ENCODE measurements at places on chromosomes 6 and 20. TPM values are rescaled to one million over a fixed set of nuclear protein-coding genes. Genes with fewer than 3 reads are reported as not detected.
A peak's percentile ranks its signal among the peaks of the same experiment; 100 is the strongest.

- H3K27ac ChIP-seq = no peak overlapping the region
- H3K36me3 ChIP-seq = peaks cover 51% of the 10 kb centered on the region
- no peaks in the 10 kb centered on the region for H3K27me3 ChIP-seq
- H3K4me1 ChIP-seq = no peaks in the 10 kb centered on the region
Observed at GRCh38 chr6:166330612-166331011, 11.7 kb downstream of the SFT2D1 start.

DNA sequence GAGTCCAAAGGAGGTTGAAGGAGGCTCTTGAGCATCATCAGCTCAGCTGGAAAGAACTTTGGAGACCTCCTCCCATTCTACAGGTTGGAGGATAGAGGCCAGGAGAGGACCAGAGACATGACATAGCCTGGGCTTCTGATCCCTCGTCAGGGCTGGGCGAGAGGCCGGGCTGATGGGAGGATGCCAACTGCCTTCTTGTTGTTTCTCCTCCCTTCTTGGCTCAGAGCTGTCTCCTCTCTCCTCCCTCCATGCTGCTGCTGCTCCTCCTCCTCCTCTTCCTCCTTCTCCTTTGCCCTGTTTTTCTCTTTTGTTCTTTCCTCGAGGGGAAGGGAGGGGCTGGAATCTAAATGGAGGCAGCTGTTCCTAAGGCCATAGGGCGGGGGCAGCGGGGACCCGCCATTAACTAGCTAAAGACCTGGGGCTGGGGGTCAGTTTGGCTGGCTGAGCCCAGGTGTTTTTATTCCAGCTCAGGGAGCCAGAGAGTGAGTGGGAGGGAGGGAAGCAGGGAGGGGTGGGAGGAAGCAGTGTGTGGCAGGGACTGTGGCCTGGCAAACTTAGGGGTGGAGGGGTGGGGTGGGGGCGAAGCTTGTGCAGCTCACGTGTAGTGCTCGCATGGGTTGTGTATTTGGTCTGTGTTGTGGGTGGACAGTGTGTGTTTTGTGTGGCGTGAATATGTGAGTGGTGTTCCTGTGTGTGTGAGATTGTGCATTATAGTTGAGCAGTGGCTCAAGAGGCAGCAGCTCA, 84.8 kb downstream of the CD40 start:
- DNase-seq = peak; percentile 47
- no peak overlapping the region for H3K27ac ChIP-seq
- H3K4me1 ChIP-seq = peaks cover 68% of the 10 kb centered on the region

DNA sequence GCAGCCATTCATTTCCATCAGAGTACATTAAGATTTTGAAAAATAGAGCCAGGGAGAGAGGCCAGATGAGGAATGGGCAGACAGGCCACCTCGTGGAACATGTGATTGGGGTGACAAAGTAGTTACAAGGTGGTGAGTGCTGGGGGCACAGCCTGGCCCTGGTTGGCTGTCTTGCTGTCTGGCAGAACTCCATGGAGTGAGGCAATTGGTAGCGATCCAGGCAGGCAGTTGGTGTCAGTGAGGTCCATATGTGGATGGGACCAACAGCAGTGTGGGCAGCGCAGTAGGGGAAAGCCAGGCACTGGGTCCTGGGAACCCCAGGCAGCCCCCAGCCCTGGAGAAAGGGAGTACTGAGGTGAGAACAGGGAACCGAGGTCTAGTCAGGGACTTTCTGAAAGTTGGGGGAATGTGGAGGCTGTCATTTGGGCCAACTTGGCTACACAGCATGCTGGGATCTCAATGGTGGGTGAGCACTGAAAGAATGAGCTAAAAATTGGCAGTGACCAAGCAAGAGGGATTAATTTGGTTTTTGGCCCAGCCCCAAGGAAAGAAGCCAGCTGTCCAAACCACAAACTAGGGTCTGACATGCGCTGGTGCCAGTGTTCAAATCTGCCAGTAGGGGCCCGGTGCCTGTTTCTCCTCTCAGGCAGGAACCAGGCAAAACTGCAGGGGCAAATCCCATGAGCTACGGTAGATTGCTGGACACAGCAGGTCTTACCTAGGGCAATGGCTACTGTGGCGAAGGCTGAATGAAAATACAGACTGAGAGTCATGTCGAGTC, 61.4 kb upstream of the E2F3 start:
- no peak overlapping the region for H3K4me3 ChIP-seq
- peaks cover 3% of the 10 kb centered on the region for H3K4me1 ChIP-seq
- no peaks in the 10 kb centered on the region for H3K36me3 ChIP-seq

DNA sequence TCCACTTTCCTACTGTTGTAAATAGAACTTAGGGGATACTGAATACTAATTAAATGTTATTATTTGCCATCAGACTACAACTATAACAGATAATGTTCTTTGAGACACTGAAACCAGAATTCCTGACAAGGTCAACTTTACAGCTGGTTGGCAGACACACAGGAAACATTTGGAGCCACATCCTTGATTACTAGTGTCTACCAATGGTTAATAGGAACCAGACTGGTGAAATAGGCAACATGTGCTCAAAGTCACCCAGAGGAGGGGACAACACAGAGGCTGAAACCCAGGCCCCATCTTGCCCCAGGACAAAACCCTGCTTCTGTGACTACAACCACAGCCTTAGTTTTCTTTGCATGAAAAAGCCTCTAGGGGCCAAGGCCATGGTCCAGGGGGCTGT, 47.8 kb upstream of the NT5E start:
- H3K4me3 ChIP-seq = no peak overlapping the region
- H3K4me1 ChIP-seq = peaks cover 6% of the 10 kb centered on the region
- no peaks in the 10 kb centered on the region for H3K36me3 ChIP-seq

GRCh38 chr6:139134064-139134395, 850 bp upstream of the HECA start:
- H3K27me3 ChIP-seq = no peaks in the 10 kb centered on the region
- H3K27ac ChIP-seq = peak overlapping the region; percentile 98
- no peaks in the 10 kb centered on the region for H3K36me3 ChIP-seq
- H3K4me1 ChIP-seq = peaks cover 19% of the 10 kb centered on the region
- DNase-seq = no peak

DNA sequence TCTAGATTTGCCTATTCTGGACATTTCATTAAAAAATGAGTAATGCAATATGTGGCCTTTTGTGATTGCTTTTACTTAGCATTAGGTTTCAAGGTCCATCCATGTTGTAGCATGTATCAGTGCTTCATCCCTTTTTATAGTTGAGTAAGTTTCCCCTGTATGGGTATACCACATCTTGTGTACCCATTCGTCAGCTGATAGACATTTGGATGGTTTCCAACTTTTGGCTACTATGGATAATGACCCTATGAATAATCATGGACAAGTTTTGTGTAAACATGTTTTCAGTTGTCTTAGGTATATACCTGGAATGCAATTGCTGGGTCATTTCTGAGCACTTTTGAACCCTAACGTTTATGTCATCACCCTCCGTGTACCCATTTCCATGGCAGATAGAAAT, 15.4 kb downstream of the METTL24 start:
- no peaks in the 10 kb centered on the region for H3K36me3 ChIP-seq
- no peak overlapping the region for H3K4me3 ChIP-seq
- H3K27ac ChIP-seq = no peak overlapping the region
- no peaks in the 10 kb centered on the region for H3K4me1 ChIP-seq

GRCh38 chr20:10369723-10370090, 64.3 kb downstream of the MKKS start:
- H3K4me3 ChIP-seq = no peak overlapping the region
- no peaks in the 10 kb centered on the region for H3K4me1 ChIP-seq
- DNase-seq = no peak
- H3K27me3 ChIP-seq = no peaks in the 10 kb centered on the region
- H3K36me3 ChIP-seq = no peaks in the 10 kb centered on the region

DNA sequence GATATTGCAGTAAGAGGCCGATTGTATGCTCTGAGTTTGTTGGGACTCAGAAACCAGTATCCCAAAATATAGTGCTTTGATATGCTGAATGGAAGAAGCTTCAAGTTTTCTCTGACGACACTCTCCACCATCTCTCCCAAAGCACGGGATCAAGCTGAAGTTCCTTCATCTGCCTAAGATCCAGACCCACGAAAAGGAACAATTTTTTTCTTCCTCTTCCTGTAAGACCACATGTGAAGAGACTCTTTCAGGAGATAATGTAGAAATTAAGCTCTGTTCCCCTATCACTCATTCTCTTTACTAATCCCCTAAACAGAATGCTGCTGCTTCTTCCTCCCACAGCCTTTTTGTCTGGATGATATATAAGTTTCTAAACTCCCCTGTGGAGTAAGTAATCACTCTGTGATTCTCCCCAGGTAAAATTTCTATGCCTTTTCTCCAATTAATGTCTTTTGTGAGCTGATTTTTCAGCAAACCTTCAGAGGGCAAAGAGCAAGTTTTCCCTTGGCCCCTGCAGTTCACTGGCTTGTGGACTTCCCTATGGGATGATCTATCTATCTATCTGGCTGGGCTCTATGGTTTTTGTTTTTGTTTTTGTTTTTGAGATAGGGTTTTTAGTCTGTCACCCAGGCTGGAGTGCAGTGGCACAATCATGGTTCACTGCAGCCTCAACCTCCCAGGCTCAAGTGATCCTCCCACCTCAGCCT, 13.5 kb upstream of the PNRC1 start:
- H3K27me3 ChIP-seq = no peaks in the 10 kb centered on the region
- no peak overlapping the region for H3K27ac ChIP-seq
- no peak overlapping the region for H3K4me3 ChIP-seq

DNA sequence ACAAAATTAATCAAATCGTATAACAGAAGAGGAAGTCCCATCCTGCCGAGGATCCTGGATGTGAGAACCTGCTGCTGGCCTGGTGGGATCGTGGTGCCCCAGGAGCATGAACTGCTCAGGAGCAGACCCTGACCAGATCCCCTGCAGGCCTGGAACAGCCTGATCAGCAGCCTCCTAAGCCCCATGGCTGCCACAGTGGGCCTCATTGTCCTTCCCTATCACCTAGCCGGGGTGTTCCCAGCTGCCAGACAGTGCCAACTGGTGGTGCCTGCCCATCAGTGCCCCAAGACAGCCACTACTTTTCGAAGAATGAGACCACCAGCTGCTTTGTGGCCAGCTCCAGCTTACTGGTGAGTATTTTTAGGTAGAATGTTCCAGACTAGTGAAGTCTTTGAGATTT, 19.6 kb upstream of the MAS1L start:
- H3K4me3 ChIP-seq = no peak overlapping the region
- DNase-seq = no peak
- H3K27me3 ChIP-seq = no peaks in the 10 kb centered on the region
- no peaks in the 10 kb centered on the region for H3K4me1 ChIP-seq
- no peaks in the 10 kb centered on the region for H3K36me3 ChIP-seq

DNA sequence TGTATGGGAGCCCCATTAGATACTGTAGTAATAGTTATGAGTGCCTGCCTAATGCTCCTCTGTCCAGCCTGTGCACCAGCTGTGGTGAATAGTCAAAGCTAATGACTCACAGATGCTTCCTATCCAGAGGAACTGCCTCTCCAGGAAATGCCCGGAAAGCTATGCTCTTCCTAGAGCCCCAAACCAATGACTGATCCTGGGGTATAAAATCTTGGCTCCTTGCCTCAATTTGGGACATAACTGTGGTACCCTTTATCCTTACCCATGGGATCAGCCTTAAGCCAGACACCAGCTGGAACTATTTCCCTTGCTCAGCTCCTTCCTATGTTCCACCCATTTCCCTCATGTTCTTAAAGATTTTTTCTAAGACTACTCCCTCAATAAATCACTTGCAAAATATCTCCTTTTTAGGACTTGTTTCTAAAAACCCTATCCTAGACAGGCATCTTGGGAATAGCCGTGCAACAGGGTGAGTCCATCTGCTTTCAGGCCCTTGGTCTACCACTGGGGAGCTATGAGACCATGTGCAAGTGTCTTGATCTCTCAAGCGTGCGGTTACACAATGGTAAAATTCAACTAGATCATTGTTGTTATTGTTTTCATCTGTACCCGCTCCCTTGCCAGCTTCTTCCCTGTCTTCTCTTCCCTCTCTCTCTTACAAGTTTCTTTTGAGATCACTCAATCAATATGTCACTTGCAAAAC, 283.7 kb downstream of the BTBD3 start:
- no peaks in the 10 kb centered on the region for H3K27me3 ChIP-seq
- DNase-seq = no peak
- H3K27ac ChIP-seq = no peak overlapping the region
- H3K36me3 ChIP-seq = no peaks in the 10 kb centered on the region

DNA sequence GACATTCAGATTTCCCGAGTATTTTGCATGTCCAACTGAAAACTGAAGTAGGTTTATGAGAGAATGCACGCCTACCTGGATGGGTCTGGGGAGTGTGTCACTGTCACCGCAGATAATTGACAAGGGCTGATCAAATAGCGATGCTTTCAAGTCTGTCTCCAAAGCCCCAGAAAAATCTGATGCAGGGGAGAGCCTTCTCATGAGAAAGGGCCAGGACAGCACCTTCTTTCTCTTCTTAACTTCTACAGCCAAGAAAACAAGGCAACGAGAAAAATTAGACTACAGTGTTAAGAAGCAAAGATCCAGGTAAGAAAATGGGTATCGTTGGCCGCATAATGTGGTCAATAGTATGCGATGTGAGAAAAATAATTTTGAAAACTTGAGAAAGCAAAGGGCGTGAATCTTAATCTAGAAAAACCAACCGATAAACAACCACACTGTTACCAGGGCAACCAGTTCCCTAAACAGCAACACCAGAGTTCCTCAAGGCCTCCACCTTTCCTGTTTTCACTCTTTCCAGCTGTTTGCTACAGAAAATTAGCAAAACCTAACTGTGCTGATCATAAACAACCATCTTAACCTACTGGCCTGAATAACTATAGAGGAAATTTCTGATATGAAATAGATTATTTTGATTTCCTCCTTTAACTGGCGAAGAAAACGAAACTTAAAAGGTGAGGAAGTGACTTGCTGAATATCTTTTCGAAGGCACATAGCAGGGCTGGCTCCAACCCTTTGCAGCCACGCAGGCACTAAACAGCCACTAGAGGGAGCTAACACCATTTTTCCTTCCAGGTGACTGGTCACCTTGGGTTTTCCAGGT, 2.6 kb downstream of the TAGAP start:
- no peaks in the 10 kb centered on the region for H3K36me3 ChIP-seq
- H3K4me1 ChIP-seq = no peaks in the 10 kb centered on the region
- no peaks in the 10 kb centered on the region for H3K27me3 ChIP-seq
- no peak overlapping the region for H3K4me3 ChIP-seq
- peak overlapping the region; percentile 69 for H3K27ac ChIP-seq

GRCh38 chr20:46357030-46357514, 48.8 kb upstream of the CDH22 start:
- H3K27ac ChIP-seq = peak overlapping the region; percentile 76
- H3K4me1 ChIP-seq = no peaks in the 10 kb centered on the region
- no peaks in the 10 kb centered on the region for H3K36me3 ChIP-seq
- H3K27me3 ChIP-seq = no peaks in the 10 kb centered on the region
- peak overlapping the region; percentile 4 for H3K4me3 ChIP-seq
- no peak for DNase-seq

Gene PROCR
- total RNA-seq = 132 TPM

Gene KCNK16
- not detected for total RNA-seq

Gene FAM83D
- not detected for total RNA-seq

Gene RHAG
- total RNA-seq = 2.7 TPM

Gene JAG1
- 133 TPM for total RNA-seq

Data from tibial nerve (tissue), 4 donors.